HFFc6 (cell line): ENCODE measurements at places on chromosomes 3 and 15. TPM values are rescaled to one million over a fixed set of nuclear protein-coding genes. Genes with fewer than 3 reads are reported as not detected.

DNA sequence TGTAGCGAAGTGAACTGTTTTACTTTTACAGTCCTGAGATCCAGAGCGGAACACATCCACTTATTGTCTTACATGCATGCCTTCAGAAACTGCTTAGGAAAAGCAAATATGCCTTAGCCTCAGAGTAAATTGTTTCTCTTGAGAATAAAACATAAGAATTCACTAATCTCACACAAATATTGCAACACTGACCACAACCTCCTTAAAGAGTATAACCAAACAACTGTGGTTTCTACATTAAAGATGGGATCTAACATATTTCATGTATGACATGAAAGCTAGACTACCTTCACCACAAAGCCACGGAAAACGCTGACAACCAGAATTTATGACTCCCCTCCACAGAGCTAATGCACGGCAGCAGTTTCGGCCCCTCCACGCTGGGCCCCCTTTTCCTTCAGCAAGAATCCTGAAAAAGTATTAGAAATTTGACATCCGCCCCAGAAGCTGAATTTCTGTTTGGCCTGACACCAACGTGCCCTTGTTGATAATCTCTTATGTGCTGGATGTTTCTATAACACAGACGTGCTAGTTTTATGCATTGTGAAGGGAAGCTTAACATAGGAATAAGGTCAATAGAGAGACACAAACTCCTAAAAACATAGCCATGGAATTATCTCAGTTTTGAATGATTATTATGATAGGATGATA, 84.6 kb downstream of the GREM1 start:
- H3K4me3 ChIP-seq = peak overlapping the region; percentile 42
- DNase-seq = peak; percentile 86
- H3K36me3 ChIP-seq = peaks cover 52% of the 10 kb centered on the region
- H3K27me3 ChIP-seq = peaks cover 2% of the 10 kb centered on the region

DNA sequence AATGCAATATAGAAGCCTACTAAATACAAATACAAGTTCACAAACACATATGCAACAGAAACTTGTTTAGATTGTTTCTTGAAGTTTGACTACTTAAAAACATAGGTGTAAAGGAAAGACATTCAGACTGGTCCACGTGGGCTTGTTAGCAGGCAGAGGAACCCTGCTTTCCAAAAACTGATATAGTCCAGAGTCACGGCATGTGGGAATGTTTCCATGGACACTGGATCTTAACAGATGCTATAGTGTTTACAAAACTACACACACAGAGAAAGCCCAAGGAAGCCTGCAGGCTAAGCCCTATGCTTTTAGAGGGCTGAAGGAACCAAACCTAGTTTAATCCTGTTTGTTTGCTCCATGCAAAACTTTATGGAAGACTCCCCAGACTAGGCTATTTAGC, 45.2 kb upstream of the LRRC58 start:
- peaks cover 42% of the 10 kb centered on the region for H3K36me3 ChIP-seq
- peaks cover 14% of the 10 kb centered on the region for H3K4me1 ChIP-seq
- no peak for DNase-seq

Gene ARGFX
- total RNA-seq = not detected in 3 replicates

Gene FES
- 0.87 to 1.2 TPM (median 0.97 TPM) in 3 replicates for total RNA-seq
